ENCODE measurements at places on chromosomes 7 and 10. TPM values are rescaled to one million over a fixed set of nuclear protein-coding genes. Genes with fewer than 3 reads are reported as not detected.

The DUSP5 gene
- polyA plus RNA-seq, result 55.5 TPM

The ACSL5 gene
- polyA plus RNA-seq, result not detected

The IGFBP1 gene
- polyA plus RNA-seq, result not detected

The NEUROD6 gene
- not detected for polyA plus RNA-seq

The ADAM12 gene
- 0.07 TPM for polyA plus RNA-seq
